ENCODE measurements at places on chromosomes 4 and X. TPM values are rescaled to one million over a fixed set of nuclear protein-coding genes. Genes with fewer than 3 reads are reported as not detected.

NUDT10 gene
- 0.99 TPM for total RNA-seq

OTC gene
- not detected for total RNA-seq

SLC16A2 gene
- total RNA-seq: not detected

KCND1 gene
- 3.5 TPM for total RNA-seq

CDX4 gene
- not detected for total RNA-seq

UGT2B17 gene
- not detected for total RNA-seq

NOA1 gene
- total RNA-seq: 21.9 TPM

MAP3K15 gene
- total RNA-seq: 0.31 TPM

EMCN gene
- not detected for total RNA-seq

ARHGAP36 gene
- not detected for total RNA-seq

CDKL5 gene
- 1.0 TPM for total RNA-seq

ZNF732 gene
- total RNA-seq: not detected

ADH1C gene
- total RNA-seq: not detected

KLHL4 gene
- not detected for total RNA-seq

DCLK2 gene
- total RNA-seq: not detected

LANCL3 gene
- total RNA-seq: 0.23 TPM

BCOR gene
- total RNA-seq: 45.5 TPM

FRMPD4 gene
- total RNA-seq: not detected

ASMT gene
- total RNA-seq: not detected

GPRASP1 gene
- 1.3 TPM for total RNA-seq

H2BW2 gene
- not detected for total RNA-seq

RTL3 gene
- total RNA-seq: 0.08 TPM

F8A1 gene
- total RNA-seq: 51.0 TPM

ACSL4 gene
- 44.8 TPM for total RNA-seq

MAGEA11 gene
- total RNA-seq: not detected

DMP1 gene
- not detected for total RNA-seq

PTCHD1 gene
- not detected for total RNA-seq

SSX2 gene
- total RNA-seq: not detected

GUF1 gene
- total RNA-seq: 26.0 TPM

UNC5C gene
- not detected for total RNA-seq

All from activated CD8-positive, alpha-beta T cell treated with anti-CD3 and anti-CD28 coated beads, Interleukin-2, amount 10 ng/mL, durations not matched to agents 7 days and 5 days (primary cell).